Activated T-helper 17 cell treated with anti-CD3 and anti-CD28 coated beads, Interleukin-2, amount 50 U/mL, for 72 hours (primary cell): ENCODE measurements at places on chromosomes 5 and 9. TPM values are rescaled to one million over a fixed set of nuclear protein-coding genes. Genes with fewer than 3 reads are reported as not detected.

GRCh38 chr5:20601678-20602100 lies 613.7 kb upstream of the CDH18 start:
- no peak for ATAC-seq

DNA sequence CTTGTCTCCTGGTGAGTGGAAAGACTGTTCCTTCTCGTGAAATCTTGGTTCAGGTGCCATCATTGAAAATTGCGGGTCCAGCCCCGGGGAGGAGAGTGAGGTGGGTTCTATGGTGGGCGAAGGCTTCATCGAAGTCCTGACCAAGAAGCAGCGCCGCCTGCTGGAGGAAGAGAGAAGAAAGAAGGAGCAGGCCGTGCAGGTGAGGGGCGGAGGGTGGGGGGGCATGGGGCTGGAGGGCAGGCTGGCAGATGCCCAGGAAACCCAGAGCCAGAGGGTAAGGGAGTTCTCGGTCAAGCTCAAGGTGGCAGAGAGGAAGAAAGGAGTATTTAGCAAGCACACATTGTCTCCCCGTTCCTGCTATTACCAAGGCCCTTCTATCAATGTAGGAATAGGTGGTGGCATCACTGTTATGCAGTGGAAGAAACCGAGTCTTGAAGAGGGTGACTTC lies 24.3 kb upstream of the POMT1 start:
- ATAC-seq = peak; percentile 50

Gene F2RL1
- total RNA-seq = 1.9 TPM

DNA sequence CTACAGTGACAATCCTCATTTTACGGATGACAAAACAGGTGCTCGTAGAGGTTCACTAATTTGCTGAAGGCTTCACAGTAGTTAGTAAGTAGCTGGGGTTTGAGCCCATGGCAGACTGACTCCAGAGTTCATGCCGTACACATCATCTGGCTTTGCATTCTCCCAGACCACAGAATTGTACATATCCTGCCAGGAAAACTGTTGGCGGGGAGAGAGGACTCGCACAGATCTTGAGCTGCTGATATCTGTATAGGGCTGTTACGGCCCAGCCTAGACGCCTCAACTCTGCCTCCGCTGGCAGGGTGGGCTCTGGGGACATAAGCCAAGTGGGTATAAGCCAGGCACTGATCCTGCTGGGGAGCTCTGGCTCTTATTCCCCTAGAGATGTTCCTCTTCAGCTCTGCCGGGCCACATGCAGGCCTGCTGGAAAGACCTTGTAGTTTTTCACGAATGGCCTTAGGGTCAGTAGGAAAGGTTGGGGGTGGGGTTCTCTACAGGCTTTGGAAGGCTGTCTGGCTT lies 16.3 kb downstream of the LARP1 start:
- no peak for ATAC-seq

GRCh38 chr5:97627272-97627671 lies 444.2 kb upstream of the RIOK2 start:
- ATAC-seq = no peak

DNA sequence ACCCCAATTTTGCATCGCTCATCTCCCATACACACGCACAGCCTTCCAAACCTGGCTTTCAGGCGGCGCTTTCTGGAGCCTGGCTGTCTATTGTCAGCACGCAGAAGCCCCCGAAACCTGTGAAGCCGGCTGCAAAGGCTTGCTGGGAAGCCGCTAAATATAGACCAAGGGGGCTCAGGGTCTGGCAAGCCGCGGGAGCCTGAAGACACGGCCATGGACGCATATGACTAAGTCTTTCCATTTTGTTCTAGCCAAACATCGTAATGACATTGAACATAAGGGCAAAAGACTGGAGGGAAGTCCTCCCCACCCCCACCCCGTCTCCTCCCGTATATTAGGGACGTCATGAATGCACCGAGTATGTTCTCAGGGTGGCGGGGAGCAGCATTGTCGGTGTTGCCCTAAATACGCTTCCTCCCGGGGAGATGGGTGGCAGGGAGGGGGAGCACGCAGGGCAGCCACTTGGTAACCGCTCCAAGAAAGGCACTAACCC lies 1.1 kb downstream of the CTNND2 start:
- no peak for ATAC-seq

- ATAC-seq = no peak
Observed at GRCh38 chr5:10120934-10121333, 128.8 kb downstream of the ATPSCKMT start.

GRCh38 chr5:61251874-61252642 lies 80.0 kb upstream of the ZSWIM6 start:
- no peak for ATAC-seq

Gene DND1
- 3.4 TPM for total RNA-seq

- ATAC-seq = peak; percentile 44
Observed at GRCh38 chr5:75192804-75193203, 43.9 kb downstream of the ANKRD31 start.

DNA sequence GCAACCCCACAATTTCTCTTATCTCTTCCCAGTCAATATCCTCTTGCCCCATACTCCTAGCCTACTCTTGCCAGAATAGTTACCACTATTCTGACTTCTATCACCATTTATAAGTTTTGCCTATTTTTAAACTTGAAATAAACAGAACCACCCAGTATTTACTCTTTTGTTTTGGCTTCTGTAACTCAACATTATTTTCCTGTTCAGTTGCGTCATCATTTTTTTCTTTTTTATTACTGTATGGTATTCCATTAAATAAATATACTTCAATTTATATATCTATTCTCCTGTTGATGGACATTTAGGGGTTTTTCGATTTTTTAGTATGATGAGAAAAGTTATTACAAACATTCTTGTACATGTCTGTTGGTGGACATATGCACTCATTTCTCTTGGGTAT lies 62.6 kb upstream of the ERBIN start:
- ATAC-seq = no peak

Gene ROR2
- 0.08 TPM for total RNA-seq

Gene OLFML2A
- not detected for total RNA-seq

- ATAC-seq = no peak
Observed at GRCh38 chr9:131701789-131702337, 38.0 kb downstream of the RAPGEF1 start.

DNA sequence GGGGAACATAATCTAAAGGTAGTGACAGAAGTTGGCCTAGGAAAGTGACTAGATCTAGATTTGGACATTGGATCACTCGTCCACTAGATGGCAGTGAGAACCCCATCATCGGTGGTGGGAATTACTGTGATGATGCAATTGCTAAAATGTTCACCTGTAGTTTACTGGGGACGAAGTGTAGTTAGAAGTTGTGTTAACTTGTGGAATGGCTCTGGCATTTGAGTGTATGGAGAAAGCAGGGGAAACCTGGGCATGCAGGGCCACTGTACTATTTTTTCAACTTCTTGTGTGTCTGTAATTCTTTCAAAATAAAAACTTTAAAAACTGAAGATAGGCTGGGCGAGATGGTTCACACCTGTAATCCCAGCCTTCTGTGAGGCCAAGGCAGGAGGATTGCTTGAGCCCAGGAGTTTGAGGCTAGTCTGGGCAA lies 75.5 kb downstream of the PHAX start:
- peak; percentile 87 for ATAC-seq

Gene CTXN3
- not detected for total RNA-seq

Gene OR1J2
- not detected for total RNA-seq

DNA sequence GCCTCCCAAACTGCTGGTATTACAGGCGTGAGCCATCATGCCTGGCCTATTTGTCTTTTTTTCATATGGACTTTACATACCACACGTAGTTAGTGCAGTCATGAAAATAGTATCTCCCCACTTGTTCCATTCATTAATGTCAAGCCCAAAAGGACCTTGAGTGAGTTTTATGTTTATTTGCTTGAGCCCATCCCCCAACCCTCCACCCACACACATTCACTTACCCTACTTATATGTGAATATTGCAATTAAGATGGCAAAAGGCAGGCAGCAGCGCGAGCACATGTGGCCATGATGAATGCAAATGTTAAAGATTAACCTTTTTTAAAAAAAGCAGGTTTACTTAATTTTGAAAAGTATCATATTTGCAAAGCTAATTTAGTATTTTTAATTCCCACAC lies 24.9 kb upstream of the PIK3R1 start:
- no peak for ATAC-seq

GRCh38 chr9:123081824-123082223 lies 48.4 kb downstream of the GPR21 start:
- no peak for ATAC-seq

DNA sequence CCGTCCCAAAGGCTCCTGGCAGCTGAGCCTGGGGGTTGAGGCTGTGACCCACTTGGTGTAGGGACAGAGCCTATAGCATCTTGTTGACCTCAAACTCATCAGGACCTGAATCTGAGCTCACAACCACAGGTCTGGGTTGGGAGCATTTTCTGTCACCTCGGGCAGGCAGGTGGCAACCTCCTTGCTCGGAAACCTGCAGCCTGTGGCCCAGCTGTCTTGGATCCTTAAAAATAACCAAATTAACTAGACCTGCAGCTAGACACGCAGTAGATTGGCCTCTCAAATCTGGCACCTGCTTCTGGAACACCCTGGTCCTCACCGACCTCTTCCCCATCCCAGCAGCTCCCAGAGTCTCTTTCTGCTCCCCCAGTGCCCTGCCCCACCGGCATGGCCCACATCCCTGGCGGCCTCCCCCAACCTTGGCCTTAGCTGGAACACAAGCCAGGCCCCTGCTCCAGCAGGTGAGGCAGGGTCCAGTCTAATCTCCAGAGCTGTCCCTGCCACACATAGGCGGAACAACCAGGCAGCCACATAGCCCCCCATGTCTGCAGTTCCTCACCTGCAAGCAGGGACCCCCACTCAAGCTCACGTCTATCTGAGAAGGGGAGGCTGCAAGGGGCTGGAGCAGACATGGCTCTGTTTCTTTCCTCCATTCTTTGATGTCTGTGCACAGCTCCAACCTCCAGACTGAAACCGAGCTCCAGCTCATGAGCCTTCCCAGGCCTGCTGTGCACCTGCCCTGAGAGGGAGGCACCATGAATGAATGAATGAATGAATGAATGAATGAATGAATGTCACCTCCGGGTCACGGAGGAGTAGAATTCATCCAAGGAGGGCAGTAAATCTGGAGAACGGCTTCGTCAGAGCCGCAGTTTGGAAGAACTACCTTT lies 28.3 kb downstream of the PAEP start:
- ATAC-seq = no peak

DNA sequence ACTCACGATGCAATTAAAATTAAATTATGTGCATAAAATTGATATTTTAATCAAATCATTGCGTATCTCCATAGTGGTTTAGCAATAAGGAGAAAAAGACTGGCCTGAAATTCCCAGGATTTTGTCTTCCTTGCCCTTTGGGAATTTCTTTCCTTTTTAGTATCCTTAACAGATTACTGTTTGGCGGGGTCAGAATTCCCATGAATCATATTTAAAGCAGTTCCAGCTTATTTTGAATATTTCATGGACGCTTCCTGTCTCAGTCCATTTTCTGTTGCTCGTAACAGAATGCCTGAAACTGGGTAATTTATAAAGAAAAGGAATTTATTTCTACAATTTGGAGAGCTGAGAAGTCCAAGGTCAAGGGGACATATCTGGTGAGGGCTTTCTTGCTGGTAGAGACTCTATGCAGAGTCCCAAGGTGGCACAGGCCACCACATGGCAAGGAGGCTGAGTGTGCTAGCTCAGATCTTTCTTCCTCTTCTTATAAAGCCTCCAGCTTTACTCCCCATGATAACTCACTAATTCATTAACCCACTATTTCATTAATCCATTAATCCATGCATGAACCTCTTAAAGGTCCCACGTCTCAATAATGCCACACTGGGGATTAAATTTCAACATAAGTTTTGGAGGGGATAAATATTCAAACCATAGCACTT lies 37.8 kb downstream of the CDH6 start:
- ATAC-seq = no peak
